ENCODE measurements at places on chromosomes 5 and 9.

DNA sequence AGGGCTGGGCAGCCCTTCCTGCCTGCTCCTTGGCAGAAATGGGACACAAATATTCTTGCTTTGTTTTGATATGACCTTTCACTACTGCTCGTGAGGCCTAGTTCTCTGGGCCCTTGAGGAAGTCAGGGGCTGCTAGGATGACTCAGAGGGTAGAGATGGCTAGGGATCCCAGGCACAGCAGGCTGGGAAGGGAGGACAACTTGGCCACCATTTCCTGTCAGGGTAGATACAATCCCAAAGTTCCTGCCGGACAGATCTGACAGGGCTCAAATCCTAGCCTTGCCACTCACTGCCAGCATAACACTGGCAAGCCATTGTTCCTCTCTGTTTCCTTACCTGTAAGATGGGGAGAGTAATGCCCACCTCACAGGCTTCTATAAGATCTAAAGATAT, 31.7 kb upstream of the MEIKIN start:
- DNase-seq: no peak

- no peak for DNase-seq
Observed at GRCh38 chr9:68507130-68507805, 33.4 kb downstream of the TMEM252 start.

GRCh38 chr5:139982157-139982974, 60.7 kb downstream of the NRG2 start:
- no peak for DNase-seq

- DNase-seq: no peak
Observed at GRCh38 chr9:7172154-7173115, 414.7 kb downstream of the KDM4C start.

GRCh38 chr5:158691631-158692255, 408.0 kb downstream of the EBF1 start:
- DNase-seq: no peak

GRCh38 chr5:144187699-144188294, 17.1 kb downstream of the KCTD16 start:
- peak; percentile 56 for DNase-seq

DNA sequence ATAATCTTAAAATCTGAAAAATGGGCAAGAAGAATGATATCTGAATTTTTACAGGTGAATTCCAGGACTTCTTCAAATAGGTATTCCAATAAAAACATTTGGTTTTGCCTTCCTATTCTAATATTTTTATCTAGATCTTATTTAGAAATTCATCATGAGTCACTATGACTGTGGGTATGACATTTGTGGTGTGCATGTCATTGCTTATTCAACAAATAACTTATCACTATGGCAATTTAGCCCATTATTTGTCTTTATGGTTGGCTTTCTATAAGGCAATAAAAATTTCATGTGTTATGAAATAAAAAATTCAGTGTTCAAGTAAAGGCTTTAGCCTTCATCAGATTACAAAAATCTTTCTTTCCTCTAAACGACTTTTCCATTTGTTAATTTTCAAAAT, 1139.6 kb upstream of the NUDT12 start:
- DNase-seq: no peak

DNA sequence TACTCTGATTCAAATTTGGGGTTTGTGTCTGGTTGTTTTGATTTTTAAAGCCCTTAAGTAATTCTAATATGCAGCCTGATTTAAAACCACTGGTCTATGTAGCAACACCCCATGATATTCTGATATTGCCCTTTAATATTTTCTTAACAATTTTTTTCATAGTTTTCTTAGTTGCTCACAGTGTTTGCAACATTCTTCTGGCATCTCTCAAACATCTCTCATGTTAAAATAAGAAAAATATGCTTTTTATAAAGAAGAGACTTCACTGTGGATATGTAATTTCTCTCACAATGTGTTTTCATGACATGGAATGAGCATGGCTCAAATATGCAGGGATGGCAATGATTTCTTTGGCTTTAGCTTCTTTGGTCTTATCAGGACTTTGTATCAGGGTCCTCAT, 183.7 kb downstream of the TAF11L14 start:
- DNase-seq: no peak

GRCh38 chr5:84378420-84378819, 6.3 kb downstream of the EDIL3 start:
- no peak for DNase-seq

DNA sequence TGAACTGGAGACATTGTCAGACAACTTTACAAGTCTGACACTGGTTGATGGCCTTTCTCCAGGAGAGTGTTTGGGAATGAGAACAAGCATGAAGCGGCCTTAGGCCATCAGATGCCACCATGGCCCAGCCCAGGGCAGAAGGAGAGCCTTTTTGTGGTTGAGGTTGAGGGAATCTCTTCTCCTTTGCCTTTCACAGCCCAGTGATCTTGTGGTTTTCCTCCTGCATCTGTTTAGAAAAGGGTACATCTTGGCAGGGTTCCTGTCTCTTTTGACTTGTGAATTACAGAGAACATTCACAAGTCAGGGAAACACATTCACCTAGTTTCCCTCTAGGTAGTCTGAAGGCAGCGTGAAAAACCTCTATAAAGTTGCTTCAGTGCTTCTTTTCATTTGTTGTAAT, 27.5 kb downstream of the DMRT2 start:
- DNase-seq: no peak

GRCh38 chr5:139246394-139246793, 47.1 kb upstream of the MATR3 start:
- peak; percentile 45 for DNase-seq

DNA sequence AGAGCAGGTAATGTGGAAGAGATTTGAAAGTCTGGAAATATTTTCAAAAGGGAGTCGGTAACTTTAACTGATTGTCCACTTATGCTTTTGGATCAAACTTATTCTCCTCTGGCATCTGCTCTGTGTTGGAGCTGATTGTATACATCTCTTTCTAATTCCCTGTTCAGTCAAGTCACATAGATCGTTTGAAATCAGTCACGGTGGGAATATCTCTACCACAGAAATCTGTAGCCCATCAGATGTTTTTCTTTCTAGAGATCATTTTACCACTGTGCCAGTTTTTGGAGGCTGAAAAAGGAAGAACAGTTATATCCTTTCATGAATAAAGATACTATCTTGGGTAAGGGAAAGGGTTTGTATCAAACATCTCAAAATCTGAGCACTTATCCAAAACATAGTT, 1853.3 kb downstream of the EFNA5 start:
- DNase-seq: no peak

DNA sequence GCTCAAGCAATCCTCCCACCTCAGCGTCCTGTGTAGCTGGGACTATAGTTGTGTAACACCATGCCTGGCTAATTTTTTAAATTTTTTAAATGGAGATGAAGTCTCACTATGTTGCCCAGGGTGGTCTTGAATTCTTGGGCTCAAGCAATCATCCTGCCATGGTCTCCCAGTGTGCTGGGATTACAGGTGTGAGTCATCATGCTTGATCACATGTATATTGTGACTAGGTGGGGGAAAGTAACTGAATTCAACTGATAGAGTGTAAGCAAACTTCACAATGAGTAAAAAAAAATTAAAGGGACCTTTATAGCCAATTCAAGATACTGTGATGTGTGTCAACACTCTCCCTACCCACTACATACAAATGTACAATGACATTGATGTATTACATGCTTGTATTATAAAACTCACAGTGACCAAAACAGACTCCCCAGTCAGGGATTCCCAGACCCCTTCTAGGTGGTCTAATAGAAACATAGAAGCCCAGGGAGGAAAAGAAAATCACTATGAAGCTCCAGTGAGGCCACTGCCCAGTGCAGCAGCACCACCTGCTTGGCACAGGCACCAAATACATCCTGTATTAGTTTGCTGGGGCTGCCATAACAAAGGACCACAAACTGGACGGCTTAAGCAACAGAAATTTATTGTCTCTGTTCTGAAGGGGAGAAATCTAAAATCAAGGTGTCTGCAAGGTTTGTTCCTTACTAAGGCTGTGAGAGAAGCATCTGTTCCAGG, 8.8 kb downstream of the PLGRKT start:
- no peak for DNase-seq

DNA sequence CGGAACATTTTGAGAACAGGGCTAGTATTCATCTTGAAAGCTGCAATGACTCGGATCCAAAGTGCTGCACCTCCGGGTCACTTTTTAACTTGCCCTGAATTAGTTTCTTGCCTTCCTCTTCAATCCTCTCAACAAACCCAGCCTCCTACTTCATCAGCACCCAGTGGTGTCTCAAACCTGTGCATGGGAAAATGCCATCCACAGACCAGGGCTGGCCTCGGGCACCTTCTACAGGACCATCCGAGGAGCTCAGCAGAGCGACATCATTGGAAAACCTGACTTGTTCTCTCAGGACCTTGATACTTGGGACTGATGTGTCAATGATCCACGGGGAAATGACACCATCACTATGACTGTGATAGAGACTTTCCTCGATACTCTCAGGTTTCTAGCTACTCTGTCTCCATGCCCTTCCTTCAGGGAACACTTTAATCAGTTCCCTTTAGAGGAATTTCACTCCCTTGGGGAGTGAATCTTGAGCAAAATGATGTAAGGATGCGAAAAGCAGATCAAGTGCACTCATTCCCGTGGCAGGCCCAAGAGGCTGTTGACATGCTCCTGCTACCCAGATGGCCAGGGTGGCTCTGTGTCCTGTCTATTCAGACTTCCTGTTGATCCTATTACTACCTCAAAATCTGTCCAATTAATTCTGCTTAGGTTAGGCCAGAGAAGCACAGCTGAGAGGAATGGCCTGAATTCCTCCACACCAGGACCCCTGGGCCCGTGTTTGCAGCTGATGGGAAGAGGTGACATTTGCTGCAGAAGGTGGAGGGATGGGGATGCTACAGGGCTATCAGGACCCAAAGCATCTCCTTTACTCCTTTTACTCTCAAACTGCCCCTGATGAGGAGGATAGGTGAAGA, 96.5 kb upstream of the SLC25A48 start:
- no peak for DNase-seq

- DNase-seq: no peak
Observed at GRCh38 chr5:142222866-142223558, 101.8 kb downstream of the SPRY4 start.

DNA sequence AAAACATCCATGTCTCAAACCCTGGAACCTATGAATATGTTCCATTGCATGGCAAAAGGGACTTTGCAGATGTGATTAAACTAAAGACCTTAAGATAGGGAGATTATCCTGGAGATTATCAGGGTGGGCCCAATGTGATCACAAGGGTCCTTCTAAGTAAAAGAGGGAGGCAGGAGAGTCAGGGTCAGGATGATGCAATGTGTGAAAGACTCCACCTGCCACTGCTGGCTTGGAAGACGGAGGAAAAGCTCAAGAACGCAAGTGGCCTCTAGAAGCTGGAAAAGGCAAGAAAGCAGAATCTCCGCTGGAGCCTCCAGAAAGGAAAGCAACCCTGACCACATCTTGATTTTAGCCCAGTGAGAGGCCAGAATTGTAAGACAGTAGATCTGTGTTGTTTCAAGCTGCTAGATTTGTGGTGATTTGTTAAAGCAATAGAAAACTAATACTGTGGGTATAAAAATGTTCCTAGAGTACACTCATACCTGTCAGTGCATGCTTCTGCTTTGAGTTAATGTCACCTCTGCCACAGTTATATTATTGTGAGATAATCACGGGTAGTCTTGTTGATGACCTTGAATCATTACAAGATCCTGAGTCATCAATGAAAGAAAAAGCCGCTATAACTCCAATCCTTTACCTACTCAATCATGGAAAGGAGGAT, 93.5 kb upstream of the TNPO1 start:
- no peak for DNase-seq

GRCh38 chr9:9615086-9615485, 997.7 kb downstream of the PTPRD start:
- no peak for DNase-seq

DNA sequence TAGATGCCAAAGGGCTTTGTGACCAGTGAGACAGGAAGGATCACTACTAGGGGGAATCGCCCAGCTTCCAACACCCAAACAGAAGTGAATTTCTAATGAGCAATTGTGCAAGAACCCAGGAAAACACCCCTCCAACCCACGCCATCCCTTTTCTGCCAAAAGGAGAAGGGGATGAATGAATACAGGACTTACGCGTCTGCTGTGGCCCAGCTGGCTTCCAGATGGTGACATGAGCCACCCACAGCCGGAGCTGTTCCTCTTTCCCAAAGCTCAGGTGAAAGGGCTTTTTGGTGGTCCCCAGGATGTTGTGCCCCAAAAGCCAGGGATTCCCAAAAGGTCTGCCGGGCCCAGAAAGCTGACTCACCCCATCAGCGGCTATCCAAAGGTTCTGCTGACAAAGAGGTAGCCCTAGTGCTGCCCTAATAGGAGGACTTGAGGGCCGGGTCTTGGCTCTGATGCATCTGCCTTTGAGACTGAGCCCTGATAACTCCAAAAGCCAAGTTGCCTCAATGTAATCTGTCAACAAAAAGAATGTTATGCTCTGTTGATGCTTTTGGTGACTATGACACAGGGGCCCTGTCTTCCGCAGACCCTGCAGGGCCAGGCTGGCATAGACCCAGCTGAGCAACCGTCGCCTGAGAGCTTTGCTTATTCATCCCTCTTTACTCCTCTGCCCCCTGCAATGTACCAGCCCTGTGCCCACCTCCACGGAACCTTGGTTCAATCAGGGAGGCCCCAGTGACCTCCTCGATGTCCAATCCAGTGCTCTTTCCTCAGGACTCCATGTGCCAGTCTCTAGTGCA, 14.5 kb downstream of the GSN start:
- DNase-seq: no peak

GRCh38 chr5:73663161-73663859, 37.3 kb downstream of the ARHGEF28 start:
- no peak for DNase-seq

GRCh38 chr9:94718936-94719335, 7.6 kb upstream of the AOPEP start:
- DNase-seq: no peak

DNA sequence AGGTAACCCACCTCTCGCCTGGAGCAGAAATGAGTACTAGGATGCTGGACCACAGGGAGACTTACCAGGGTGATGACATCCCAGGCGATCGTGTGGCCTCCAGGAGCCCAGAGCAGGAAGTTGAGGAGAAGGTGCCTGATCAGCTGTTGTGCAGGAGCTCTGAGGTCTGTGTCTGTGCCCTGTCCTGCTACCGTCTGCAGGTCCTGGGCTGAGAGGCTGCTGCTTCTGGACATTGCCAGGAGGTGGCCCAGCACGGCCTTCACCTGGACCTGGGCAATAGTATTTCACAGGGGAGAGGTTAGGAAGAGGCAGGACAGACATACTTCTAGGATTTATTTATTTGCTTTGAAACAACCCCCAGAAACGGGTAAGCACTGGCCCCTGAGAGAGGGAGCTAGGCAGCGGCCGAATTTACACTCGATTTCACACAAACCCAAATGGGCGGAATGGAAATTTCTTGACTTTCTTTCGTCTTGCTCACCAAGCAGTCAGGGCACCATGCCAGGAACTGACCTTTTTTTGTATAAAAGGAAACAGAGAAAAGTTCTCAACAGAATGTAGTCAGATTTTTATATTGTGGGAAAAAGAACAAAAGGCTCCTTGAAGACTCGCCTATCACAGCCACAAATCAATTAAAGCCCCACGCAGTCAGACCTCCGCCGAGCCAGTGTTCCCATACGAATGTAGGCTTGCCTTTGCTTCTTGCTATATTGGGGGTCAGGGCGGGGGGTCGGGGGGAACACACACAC, 210.3 kb downstream of the FANCC start:
- no peak for DNase-seq

- DNase-seq: no peak
Observed at GRCh38 chr5:103909391-103909790, 346.8 kb upstream of the NUDT12 start.
